Activated CD4-positive, alpha-beta T cell treated with anti-CD3 and anti-CD28 coated beads, Interleukin-2, Interleukin-6, amounts not matched to agents 100 ng/mL and 50 ng/mL, durations not matched to agents 16 hours and 8 hours (primary cell): ENCODE measurements at places on chromosomes 16 and 17.

GRCh38 chr17:48795444-48796162 is 21.4 kb downstream of the TTLL6 start:
- no peak for DNase-seq

DNA sequence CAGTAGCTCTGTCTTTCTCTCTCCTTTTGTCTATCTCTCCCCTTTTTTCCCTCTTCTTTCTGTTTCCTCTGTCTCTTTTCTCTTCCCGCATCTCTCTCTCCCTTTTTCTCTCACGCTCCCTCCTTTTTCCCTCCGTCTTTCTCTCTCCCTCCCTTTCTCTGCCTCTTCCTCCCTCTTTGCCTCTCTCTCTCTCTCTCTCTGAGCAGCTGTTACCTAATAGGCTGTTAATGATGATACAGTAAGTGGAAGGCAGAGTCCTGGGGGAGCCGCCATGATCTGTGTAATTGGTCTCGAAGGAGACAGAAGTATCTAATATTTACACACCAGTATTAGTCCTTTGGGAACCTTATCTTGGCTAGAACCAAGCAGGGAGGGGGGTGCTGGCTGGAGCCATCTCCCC is 136.1 kb upstream of the CIBAR2 start:
- no peak for DNase-seq

GRCh38 chr17:19249681-19250080 is 12.5 kb downstream of the EPN2 start:
- DNase-seq, result no peak

DNA sequence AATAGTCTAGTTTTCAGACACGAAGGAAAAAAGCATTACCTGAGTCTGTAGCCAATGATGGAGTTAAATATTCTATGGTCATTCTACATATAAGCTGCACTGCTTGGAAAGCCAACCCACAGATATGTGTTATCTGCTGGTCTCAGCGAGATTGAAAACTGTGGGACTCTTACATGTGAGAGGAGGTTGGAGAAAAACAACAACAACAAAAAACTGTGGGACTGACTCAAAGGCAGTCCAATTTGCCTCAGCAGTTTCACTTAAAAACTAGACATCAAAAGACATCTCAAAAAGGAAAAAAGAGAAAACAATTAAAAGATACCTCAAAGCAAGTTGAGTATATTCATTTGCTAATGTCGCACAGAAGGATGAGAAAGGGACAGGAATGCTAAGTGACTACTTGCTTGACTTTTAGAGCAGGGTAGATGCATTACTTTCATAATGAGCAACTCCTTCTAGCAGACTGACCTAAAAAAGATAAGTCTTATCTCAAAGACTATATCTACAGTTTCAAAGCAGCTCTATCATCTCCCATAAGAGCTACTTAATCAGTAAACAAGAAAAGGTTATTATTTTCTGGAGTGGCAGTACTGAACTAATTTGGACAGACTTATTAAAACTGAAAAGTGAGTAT is 35.5 kb upstream of the ITGA2B start:
- peak; percentile 45 for DNase-seq

DNA sequence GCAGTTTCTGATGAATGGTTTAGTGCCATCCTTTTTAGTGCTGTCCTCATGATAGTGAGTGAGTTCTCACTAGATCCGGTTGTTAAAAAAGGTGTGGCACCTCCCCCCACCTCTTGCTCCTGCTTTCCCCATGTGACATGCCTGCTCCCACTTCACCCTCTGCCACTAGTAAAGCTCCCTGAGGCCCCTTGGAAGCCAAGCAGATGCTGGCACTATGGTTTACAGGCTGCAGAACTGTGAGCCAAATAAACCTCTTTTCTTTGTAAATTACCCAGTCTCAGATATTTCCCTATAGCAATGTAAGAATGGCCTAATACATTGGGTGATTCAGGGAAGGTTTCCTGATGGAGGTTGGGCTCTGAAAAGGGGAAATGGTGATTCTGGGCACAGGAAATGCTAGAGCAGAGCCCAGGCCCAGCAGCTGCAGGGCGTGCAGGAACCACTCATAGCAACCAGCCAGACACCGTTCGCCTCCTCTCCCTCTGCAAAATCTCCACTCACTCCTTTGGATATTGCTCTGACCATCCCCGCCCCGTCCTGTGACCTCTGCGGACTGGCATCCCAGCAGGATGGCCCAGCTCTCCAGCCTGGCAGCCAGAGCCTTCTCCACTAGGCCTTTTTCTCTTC is 2.6 kb upstream of the ADORA2B start:
- DNase-seq, result no peak

DNA sequence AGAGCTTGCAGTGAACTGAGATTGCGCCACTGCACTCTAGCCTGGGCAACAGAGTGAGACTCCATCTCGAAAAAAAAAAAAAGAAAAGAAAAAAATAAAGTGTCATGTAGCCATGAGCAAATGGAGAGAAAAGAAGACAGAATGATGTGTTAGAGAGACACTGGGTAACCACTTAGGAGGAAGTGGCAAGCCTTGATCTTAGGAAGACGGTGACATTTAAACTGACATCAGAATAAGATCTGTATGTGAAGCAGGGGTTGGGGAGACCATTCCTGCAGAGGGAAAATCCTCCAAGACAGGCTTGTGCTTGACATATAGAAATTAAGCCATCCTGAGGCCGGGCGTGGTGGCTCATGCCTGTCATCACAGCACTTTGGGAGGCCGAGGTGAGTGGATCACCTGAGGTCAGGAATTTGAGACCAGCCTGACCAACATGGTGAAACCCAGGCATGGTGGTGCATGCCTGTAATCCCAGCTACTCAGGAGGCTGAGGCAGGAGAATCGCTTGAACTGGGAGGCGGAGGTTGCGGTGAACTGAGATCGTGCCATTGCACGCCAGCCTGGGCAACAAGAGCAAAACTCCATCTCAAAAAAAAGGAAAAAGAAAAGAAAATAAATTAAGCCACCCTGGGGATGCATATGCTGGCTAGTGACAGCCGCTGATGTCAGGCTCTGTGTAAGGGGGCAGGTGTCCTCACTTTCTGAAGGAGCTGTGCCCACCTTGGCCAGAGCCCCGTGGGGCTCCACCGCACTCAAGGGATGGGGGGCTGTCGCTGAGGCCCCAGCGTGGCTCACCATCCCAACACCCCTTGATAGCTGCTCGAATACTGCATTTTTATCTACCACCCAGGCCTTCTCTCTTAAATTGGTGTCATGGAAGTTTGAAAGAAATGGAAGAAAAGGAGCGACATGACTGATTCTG is 13.1 kb upstream of the CYB5B start:
- no peak for DNase-seq

DNA sequence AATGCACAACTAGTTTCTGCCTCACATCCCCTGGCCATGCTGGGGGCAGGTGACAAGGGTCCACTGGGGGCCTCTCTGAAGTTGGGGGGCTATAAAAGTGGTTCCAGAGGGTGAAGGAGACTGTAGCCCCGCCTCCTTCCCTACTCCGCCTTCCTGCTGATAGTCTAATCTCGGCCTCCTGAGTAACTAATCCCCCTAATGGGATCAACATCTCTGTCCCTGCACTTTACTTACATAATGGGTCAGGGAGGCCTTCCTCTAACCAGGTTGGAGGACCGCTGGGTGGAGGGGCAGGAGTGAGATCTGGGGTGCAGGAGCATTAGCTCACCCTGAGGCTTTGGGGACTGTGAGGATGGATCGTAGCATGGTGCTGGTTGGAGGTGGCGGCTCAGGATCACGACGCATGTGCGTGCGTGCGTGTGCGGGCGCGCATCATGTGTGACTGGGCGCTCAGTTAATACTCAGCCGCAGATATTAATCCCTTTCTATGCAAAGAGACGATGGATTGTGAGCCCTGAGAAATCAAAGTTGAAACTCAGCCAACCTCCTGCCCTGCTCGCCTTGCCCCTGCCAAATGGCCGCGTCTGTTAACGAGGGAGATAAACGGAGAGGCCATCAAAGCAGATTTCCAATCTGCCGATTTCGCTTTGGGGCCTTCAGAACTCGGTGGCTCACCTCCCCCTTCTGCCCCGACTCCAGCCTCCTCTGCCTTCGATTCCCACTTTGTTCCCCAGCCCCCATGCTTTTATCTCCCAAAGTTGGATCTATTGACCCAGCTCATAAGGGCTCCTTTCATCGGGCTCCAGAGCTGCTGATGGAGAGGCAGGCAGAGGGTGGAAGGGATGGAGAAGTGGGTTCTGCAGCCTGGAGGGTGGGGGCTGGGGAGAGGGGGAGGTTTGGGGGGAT is 107.3 kb downstream of the SDK2 start:
- no peak for DNase-seq

DNA sequence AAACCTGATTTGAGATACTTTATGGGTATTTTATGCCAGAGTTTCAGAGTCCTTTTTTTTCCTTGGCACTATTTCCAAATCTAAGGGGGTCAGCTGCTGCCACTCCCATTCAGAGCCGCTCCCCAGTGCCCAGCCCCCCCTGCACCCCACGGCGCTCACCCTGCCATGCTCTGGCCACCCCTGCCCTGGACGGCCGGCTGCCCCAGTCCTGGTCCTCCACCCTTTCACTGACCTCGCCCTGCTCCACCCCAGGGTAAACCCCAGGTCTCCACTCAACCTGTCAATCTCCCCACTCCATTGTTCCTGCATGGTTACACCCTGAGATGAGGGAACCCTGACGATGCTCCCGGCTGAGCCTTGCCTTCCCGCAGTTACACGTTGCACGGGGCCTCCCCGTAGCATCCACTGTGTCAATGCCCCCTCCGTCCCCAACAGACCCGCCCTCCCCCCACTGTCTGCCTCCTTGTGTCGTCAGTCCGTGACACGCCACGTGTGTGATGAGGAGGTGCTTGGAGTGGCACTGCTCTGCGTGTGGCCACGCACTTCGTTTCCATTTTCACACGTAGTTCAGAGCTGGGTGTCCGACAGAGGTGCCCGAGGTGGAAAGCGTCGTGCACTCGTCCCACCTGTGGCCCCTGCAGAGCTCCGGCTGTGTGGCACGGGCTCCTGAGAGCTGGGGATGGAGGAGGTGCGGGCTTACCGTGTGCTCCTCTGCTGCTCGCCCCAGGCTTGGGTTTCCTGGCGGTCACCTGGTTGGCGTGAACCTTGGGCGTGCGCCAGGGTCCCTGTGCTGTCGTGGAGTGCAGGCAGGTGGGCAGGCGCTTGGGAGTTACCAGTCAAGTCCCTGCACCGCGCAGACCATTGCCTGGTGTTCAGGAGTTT is 116.5 kb downstream of the BANP start:
- no peak for DNase-seq

GRCh38 chr17:57138030-57138911 is 53.2 kb downstream of the AKAP1 start:
- DNase-seq, result no peak

DNA sequence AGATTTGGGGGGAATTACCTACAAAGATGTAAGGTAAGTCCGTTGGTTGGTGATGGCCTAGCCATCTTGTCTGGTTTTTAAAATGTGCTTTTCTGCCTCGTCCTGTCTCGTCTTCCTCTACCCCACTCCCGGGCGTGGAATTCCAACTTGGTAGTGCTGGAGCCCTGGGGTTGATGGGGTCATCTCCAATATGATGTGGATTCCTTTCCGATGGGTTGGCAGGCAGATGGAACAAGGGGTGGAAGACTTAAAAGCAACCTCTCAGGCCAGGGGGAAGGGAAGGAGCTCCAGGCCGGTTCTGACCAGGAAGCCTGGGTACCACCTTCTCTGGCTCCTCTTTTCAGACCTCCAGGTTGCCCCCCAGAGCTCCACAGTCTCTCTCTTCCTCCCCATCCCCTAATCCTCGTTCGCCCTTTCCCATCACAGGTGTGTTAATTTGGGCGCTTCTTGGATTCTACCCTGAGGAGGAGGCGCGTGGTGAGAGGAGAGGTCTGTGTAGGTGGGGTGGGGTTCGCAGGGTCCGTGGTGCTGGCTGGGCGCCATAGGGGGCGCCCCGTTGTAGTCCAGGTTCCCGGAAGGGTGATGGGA is 5.1 kb upstream of the HOXB2 start:
- DNase-seq, result no peak

DNA sequence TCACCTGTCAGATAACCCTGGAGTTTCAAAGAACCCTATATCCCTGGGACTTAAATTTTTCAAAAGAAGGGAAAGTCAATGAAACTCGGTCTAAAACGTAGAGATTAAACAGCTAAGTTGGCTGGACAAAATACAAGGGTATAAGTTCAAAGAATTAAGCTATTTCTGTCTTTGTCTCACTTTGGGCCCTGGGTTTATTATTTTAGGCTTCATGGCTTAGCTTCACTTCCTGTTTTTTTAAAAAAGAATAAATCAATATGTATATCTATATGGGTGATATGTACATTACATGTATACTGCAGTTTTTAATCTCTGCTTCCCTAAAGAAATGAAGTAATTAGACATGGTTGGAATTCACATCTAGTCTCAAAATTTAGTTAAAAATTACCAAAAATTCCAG is 132.3 kb downstream of the TRIM37 start:
- DNase-seq, result no peak
